Astrocyte of the spinal cord (primary cell): ENCODE measurements at places on chromosomes 3 and 15.

DNA sequence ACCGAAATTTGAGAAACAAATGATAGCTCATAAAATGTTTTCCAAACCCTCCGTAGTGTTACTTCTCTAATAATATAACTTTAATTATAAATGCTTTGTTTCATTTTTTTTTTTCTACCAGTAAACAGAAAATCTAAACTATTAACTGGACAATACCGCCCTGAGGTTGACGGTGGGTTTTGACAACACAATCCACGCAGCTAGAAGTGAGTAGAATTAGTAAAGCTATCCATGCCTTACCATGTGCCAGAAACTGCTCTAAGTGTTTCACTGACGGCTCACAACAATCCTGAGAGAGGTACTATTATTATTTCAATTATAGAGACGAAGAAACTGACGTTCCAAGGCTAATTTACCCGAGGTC is 410 bp downstream of the NDUFAF1 start:
- DNase-seq: no peak

DNA sequence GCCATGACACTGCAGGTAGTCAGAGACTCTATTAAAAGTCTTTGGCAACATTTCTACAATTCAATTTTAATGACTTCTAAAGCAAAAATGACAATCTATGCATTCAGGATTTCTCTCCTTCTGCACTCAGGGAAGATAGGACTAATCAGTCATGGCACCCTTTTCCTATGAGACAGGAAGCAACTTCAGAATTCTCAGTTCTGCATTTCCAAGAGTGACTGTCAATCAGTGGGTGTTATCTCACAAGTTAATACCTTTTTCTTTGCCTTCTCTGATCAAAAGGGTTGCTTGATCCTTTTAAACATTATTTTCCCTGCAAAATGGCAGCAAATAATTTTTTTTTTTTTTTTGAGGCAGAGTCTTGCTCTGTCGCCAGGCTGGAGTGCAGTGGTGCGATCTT is 7.8 kb upstream of the ICE2 start:
- DNase-seq: no peak

DNA sequence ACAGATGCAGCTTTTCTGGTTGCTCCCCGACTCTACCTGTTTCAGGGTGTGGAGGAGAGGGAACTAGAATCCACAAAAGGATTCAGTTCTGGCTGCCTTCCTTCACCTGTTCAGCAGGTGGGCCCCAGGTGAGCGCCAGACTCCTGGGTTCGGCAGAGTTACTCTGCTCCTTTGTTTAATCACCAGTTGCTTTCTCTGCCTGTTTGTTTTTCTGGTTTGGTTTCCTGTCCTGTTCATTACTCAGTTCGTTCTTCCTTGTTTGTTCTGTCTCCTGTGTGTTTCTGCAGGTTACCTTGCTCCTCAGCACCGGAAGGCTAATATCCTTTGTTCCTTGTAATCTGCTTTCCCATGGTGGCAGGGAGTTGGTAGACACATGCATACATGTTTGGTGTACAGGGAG is 508.5 kb upstream of the ATP11B start:
- no peak for DNase-seq

DNA sequence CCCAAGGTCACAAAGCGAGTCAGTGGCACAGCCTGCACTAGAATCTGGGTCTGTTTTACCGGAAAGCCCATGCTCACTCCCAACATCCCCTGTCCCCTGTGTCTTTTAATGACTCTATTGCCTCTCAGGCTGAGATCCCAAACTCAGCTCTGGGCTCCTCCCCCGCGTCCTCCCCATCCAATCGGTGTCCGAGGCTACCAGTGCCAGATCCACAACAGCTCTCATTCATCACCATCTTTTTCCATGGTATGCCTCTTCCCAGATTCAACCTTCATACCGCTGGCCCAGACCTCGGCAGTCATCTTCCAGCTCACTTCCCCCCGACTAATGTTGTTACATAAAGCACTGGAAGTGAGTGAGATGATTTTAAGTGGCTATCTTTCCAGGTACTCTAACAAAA is 16.1 kb upstream of the KY start:
- DNase-seq: no peak

- peak; percentile 75 for DNase-seq
Measured at GRCh38 chr3:127172781-127173515, 20.0 kb upstream of the PRR23E start.

DNA sequence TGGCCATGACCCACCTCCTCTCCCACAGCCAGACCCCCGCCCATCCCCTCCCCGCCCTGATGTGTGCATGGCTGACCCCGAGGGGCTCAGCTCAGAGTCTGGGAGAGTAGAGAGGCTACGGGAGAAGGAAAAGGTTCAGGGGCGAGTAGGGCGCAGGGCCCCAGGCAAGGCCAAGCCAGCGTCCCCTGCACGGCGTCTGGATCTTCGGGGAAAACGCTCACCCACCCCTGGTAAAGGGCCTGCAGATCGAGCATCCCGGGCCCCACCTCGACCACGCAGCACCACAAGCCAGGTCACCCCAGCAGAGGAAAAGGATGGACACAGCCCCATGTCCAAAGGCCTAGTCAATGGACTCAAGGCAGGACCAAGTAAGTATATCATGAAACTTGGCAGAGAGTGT is 11.7 kb downstream of the MAP1A start:
- DNase-seq: no peak

GRCh38 chr3:28936154-28936553 is 344.7 kb upstream of the RBMS3 start:
- DNase-seq: no peak

DNA sequence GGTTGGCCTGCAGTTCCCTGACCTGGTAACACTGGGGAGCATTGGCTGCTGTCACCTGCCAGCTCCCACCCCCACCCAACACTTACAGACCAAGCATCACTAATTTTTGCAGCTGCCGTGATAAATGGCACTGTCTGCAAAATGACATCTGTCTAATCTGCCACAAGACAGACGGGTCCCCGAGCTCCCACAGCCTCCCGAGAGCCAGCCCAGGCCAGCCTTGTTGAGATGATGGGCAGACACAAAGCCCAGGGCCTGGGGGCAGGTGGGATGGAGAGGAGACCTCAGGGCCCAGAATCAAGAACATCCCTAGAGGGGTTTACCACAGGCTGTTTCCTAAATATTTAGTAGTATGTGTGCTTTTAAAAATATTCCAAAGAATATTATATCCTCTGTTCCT is 203.4 kb downstream of the TBC1D2B start:
- DNase-seq: no peak

GRCh38 chr15:83682476-83683088 is 28.7 kb downstream of the ADAMTSL3 start:
- no peak for DNase-seq

GRCh38 chr15:71679793-71680353 is 130.5 kb upstream of the NR2E3 start:
- peak; percentile 31 for DNase-seq

GRCh38 chr15:61777689-61778088 is 282.6 kb downstream of the VPS13C start:
- no peak for DNase-seq
